Activated naive CD4-positive, alpha-beta T cell treated with Interleukin-2 at 50 U/mL for 16 hours (primary cell): ENCODE measurements at places on chromosomes 2 and 18.

DNA sequence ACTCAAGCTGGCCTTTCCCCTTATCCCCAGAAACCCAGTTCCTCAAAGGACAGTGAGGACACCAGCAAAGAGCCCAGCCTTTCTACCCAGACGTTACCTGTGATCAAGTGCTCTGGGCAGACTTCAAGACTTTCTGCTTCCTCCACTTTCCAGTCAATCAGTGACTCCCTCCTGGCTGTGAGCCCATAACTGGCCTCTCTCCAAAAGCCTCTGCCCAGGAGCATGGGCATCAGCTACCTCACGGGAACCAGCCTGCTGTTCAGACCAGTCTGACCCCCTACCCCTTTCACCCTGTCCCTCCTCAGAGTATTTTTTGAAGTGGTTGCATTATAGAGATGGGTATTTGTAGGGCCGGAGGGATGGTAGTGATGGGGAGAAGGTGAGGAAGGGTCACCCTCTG, 27.7 kb upstream of the CYP27A1 start:
- no peak for DNase-seq

- DNase-seq: no peak
Observed at GRCh38 chr2:118842661-118843482, 4.6 kb downstream of the EN1 start.

GRCh38 chr2:73993778-73994177, 9.1 kb downstream of the TET3 start:
- DNase-seq: peak; percentile 40

- no peak for DNase-seq
Observed at GRCh38 chr18:14978962-14979535, 231.1 kb downstream of the ANKRD30B start.

DNA sequence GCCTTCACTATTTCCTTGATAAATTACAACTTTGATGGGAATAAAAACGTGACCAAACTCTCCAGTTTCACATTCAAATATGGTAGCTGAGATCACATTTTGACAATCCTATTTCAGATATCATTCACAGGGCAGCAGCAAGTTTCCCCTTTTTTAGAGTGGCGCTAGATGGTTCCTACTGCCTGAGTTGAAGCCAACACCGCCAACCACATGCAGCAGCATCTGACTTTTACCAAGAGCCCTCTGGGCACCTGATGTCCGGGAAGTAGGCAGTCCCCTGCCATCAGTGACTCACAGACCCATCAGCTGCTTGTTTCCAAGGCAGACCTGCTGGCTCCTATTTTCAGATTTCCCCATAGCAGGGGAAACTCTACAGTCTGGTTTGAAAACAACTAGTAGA, 4.0 kb upstream of the MREG start:
- peak; percentile 43 for DNase-seq

GRCh38 chr2:64325852-64326577, 127.9 kb upstream of the LGALSL start:
- DNase-seq: peak; percentile 60

DNA sequence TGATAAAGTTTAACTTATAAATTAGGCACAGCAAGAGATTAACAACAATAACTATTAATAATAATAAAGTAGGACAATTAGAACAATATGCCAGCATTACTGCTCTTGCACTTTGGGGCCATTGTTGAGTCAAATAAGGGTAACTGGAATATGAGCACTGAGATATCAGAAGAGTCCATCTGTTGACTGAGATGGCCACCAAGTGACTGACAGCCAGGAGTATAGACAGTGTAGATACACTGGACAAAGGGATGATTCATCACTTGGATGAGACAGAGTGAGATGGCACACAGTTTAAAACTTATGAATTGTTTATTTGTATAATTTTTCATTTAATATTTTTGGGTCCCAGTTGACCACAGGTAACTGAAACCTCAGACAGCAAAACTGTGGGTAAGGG, 20.0 kb downstream of the NAB1 start:
- DNase-seq: no peak

DNA sequence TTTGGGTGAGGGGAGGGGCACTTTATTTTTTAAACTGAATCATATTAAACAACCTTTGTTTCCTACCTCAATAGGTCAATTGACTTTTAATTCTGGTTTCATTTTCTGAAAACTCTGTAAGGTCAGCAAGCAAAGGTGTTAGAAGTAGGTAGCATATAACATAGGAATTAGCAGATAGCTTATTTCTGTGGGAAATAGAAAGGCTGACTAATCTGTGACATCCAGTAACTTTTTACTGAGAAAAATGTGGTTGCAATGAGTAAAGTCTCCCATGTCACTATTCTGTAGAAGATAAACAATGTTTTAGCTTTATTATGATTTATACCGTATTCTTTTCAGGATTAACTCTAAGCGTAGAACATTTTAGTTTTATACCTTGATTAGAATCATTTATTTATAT, 240.4 kb downstream of the PLCL1 start:
- no peak for DNase-seq

GRCh38 chr2:127163921-127164320, 56.2 kb downstream of the CYP27C1 start:
- no peak for DNase-seq

DNA sequence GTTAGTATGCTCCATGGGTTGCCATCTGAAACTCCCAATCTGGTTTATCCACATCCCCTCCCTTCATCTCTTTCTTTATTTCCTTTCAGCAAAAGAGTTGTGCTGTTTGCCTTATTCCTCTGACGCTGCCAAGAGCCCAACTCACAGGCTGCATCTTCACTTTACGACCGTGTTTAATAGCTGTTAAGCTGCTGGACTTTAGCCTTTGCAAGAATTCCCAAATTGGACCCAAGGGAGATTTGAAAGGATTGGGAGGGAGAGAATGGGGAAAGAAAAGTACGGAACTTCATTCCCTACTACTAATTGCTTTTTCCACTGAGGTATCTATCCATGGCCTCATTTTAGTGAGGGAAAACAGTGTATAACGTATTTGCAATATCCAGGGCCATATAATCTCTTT, 263.4 kb upstream of the MEIS1 start:
- DNase-seq: no peak

DNA sequence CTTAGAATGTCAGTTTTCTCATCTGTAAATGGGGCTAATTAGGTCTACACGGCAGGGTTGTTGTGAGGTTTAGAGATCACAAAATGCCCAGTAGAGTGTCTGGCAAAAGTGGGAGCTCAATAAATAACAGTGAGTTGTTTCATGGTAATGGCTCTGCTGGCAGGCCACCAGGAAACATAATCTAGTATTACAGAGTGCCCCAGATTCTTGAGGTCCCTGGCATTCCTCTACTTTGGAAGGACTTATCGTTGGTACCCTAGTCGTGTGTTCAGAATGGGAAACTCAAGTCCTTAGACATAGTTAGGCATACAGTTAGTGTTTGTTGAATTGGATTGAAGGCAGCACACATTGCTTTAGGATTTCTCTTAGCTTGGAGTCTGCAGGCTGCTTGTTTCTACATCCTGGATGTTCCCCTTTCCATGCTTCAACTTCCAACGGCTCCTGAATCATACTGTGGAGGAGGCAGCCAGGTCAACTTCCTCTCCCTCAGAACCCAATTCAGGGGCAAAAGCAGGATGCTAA, 161.5 kb upstream of the FOSL2 start:
- DNase-seq: no peak

GRCh38 chr18:40902436-40902835, 1052.6 kb upstream of the PIK3C3 start:
- no peak for DNase-seq

DNA sequence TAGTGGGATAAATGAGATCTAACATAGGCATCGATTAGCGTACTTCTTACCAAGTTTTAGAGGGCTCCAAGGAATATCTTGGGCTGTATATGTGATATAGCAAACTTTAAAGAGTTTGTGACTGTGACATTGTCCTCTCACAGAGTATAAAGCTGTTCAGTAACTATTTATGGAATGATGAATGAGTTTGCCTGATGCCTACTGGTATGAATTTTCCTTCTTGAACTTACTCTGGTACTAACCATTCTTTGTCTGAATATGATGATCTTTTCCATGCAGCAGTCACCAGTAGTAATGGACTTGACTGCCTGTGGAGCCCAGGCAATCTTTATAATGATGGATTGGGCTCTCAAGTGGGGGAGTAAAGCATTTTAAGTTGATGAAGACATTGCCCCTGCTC, 120.5 kb downstream of the PARD3B start:
- DNase-seq: no peak

DNA sequence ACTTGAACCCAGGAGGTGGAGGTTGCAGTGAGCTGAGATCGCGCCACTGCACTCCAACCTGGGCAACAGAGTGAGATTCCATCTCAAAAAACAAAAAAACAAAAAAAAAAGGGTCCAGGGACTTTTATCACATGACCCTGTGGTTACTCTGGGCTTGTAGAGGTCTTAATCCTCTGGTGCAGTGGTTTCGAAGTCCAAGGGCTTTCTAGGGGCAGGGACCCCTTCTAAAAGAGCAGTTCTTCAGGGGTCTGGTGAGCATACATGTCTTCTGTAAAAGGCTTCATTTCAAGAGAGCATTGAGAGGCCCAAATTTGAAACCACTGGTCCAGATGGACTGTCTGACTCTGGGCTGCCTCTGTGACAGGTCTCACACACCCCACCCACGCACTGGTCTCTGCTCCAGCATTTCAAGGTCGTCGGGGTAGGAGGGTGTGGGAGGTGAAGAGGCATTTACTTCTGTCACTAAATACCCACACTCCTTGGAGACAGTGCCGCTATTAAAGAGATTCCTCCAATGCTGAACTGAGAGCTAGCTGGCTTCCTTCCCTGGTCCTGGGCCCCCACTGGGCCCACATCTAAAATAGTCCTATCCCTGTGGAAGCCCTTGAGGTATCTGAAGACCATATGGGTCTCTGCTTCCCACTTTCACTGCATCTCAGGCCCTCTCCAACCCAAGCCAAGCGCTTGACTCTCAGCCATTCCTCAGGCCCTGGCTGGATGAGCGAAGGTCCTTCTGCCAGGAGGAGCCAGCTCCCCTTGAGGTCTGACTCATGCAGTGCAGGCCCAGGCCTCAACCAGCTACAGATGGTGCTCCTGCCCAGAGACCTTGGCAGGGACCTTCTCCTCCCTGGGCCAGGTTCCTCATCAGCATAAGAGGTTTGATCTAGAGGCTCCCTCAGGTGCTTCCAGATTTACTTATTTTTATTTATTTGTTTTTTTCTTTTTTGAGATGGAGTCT, 44.8 kb downstream of the PAX8 start:
- no peak for DNase-seq

- DNase-seq: no peak
Observed at GRCh38 chr2:85475799-85476490, 57.4 kb downstream of the SH2D6 start.

DNA sequence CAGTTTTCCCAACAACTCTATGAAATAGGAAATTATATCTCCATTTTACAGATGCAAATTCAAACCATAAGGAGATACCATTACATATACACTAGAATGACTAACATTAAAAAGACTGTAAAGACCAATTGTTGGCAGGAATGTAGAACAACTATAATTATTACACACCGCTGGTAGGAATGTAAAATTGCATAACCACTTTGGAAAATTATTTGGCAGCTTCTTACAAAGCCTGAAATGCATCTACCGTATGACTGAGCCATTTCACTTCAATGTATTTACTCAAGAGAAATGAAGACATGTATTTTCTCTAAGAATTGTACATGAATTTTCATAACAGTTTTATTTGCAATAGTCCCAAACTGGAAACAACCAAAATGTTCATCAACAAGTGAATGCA, 189.1 kb upstream of the BCL2L11 start:
- DNase-seq: no peak

DNA sequence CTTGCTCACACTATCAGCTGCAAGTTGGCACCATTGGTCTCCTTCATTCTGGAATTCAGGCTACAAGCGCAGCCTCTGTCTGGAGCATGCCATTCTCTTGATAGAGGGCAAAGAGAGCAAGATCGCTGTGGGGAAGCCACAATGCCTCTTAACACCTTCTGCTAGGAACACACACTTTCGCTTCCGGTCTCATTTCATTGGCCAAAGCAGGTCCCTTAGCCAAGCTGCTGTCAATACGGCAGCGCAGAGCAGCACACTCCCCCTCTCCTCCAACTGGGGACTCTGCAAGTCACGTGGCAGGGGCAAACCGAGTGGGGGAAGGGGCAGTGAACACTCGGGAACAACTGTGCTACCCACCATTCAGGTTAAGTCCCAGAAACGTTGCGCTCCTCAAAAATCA, 98.1 kb downstream of the MMADHC start:
- DNase-seq: no peak

DNA sequence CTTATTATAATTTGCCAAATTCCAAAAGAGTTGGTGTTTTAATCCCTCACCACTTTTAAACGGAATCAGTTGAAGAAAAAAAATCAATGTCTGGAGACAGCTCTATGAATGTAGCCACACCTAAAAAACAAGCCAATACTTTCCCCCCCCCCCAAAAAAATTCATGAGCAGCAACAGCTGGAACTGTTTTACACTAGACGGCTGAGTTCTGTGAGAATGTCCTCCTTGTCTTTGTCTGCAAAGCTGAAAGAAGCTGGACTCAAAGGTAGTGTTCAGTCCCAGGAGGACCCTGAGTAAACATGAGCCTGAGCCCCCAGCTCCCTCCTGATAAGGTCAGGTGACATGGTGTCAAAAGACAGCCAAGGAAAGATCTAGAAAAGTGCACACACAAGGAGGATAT, 68.2 kb downstream of the ZNF521 start:
- DNase-seq: no peak

DNA sequence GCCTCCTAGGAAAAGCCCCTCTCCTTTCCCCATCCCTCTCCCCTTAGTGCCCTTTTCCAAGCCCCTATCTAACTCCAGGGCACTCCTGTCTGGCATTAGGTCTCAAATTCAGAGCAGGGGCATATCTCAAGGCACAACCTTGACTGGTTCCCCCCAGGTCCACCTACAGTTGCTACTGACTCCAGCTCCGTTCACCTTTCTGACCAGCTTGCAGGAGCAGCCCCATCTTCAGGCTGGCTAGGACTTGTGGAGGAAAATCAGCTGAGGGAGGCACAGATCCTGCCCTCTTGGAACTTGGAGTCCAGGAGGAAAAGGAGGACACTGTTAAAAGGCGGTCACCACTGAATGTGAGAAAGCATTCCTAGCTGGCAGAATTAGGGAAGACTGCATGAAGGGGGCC, 152.4 kb downstream of the ZFP36L2 start:
- no peak for DNase-seq

DNA sequence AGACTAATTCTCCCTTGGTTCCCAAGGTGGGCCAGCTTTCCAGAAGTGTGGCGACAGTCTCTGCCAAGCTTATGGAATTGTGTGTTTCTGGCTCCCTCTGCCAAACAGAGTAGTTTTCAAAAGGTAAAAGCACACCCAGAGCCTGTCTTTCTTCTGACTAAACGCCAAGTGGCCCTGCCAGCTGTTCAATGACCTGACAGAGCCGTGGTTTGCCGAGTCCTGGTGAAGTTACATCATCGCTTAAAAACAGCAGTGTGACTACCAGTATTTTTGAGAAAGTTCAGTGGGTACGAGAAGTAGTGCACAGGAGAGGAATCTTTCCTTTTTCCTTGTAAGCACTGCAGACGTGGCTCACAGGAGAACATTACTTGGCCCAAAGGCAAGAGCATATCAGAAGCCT, 1.9 kb downstream of the PER2 start:
- DNase-seq: no peak

- DNase-seq: no peak
Observed at GRCh38 chr2:126781806-126782205, 116.9 kb upstream of the TEX51 start.

GRCh38 chr2:181978351-181979150, 7.1 kb upstream of the PPP1R1C start:
- no peak for DNase-seq
